ENCODE measurements at places on chromosomes 13 and 19.

DNA sequence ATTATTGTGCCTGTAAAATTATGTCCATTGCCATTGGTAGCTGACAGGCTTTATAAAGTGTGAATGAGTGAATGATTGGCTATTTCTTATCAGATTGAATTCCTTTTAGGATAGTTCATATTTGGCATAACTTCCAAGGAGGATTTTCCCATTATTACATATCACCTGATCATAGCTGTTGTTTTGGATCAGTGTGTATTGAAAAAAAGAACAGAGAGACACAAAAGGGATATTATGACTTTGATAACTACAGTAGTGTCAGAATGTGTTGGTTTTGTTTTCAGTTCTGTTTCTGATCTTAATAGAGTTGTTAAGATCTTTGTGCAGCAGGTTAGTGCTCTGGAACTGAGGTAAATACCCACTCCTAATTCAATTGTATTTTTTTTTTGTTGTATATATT lies 103.8 kb downstream of the LRCH1 start:
- DNase-seq = no peak

DNA sequence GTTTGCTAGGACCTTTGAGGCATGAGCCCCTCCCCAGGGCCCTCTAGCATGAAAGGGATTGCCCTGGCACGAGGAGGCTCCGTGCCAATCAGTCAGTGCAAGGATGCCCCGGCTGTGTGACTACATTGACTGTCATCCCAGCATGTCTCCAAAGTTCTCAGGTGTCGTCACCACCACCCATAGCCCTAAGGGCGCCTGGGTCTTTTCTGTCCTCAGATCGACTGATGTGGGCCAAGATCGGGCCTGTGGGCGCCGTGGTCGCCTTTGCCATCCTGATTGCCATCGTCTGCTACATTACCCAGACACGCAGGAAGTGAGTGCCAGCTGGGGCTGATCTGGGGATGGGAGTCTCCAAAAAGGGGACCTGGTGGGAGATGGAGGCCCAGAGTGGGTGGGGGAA lies 18.4 kb downstream of the MAG start:
- DNase-seq = no peak

DNA sequence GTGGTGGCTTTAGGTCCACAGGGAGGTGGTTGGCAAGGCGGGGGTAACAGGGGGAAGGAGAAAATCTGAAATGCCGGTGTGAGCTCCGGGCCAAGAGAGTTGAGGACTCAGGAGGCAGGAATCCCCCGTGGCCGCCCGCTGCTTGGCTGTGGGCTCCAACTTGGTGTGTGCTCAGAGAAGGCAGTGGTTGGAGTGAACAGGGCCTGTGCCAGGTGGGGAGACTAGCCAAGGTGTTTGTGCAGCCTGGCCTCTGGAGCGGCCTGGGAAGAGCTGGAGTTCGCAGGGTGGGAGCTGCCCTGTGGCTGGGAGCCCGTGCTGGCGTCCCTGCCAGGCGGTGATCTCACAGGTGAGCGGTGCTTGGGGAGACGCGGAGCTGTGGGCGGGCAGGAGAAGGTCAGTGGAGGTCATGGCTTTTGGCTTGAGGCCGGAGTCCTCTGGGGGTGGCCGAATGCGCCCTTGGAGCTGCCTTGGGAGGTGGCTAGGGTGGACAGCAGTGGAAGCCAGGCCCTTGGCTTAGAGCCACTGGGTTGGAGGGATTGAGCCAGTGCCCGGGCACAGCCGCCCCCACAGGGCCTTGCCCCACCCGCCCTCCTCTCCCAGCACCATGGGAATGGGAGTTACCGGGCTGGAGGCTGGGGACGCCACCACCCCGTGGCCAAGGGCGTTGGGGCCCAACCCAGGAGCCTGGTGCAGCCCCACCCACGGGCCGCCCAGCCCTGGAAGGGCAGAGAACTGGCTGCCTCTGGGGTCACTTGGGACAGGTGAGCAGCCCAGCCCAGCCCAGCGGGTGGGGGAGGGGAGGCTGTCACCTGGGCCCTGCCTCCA lies 7.1 kb upstream of the CIRBP start:
- no peak for DNase-seq

- no peak for DNase-seq
These were observed 175.8 kb downstream of the DCT start for GRCh38 chr13:94303644-94304174.

DNA sequence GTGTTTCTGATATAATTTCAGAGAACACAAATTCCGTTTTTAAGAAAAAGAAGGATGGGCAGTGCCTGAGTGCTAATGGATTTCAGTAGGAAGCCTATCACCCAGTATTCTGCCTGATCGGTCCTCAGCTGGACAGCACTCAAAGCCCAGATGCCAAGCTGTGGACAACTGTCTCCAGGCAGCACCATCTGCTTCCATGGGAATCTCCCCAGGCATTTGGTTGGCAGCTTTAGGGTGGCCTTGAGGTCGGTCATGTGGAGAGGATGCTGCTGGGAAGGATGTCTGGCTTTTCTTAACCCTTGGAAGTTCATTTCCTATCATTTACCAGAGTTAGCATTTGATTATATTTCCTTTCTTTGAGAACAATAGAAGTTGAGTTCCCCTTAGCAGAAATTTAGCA lies 311.7 kb downstream of the TBC1D4 start:
- DNase-seq = no peak
